ENCODE measurements at places on chromosomes 5 and 9. TPM values are rescaled to one million over a fixed set of nuclear protein-coding genes. Genes with fewer than 3 reads are reported as not detected.

DNA sequence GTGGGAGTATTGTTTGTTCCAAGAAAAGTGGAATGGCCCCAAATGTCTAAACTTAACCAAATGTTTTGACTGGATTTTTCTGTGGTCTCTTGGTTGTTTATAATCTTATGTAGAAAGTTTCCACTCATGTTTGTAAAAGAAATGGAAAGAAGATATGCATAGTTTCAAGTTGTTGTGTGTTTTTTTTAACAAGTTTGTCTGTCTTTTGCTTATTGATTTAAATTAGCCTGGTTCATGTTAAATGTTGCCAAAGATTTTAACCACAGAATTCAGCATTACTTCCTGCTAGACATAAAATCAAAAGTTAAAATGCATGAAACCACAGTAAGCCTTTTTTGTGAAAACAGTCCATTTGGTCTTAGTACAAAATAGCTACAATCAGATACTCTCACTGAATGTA, 14.0 kb downstream of the PPWD1 start:
- no peak for DNase-seq

DNA sequence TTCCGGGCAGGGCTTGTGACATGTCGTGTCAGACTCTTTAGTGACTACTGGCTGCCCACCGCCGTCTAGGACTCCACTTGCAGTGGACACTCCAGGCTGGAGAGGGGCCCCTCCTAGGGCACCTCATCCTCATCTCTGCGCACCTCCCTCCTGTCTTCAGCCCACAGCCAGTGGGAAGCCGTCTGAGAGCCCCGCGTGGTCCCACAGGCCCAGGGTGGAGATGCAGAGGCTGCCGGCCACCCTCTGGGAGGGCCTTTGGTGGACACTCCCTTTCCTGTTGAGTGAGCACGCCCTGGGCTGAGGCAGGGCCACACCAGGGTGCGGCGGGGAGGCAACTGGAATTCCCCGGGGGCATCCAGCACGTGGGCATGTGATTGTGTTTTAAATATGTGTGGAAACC, 80.5 kb downstream of the IRX2 start:
- no peak for DNase-seq

- DNase-seq = no peak
Measured at GRCh38 chr9:115522912-115523311, 405.0 kb upstream of the TNC start.

DNA sequence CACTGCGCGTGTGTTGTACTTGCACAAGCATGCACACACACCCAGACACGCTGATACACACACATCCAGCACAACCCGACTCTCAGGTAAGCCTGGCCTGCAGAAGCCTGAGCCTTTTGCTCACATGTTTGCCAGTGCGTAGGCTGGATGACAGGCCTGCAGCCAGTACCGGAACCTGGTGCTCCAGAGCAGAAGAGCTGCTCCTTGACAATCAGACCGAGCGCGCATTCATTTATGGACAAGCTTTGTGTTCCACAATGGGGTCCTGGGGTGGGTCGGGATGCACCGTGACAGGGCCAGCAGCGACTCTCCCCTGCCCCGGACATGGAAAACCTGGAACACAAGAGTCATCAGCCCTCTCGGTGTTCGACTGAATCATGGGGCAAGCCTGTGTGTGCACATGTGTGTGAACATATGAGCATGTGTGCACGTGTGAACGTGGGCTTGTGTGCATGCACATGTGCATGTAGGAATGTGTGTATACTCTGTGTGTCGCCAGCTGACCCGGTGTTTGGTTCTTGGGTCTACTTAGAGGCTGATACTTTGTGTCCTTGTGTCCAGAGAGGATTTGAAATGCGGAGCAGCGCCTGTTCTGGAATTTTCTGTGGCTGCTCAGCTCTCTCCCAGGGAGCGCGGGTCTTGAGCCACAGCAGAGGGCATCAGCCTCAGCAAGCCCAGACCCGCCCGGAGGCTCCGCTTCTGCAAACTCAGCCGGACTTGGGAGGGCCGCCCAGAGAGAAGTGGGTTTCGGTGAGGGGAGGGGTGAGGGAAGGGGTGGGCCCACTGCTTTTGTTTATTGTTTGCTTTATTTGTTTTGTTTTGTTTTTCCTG, 32.2 kb downstream of the IRX4 start:
- DNase-seq = no peak

DNA sequence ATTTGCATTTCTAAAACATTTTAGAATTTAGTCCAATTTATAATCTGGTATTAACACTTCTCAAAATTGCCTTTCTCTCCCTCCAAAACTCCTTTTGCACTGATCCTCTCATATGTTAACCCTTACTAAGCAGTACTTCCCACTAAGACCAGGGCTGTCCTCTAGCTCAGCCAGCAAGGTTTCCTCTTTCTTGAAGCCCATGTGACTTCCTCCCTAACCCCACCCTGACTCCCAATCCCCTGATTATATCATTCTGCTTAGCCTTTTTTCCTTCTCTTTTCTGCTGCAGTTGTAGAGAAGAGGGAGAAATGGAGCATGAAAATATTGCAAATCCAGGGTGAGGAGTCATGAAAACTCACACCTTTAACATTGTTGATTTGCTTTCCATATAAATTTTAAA, 241.7 kb downstream of the MCTP1 start:
- DNase-seq = peak; percentile 17

GRCh38 chr5:124888050-124888506, 141.6 kb upstream of the ZNF608 start:
- no peak for DNase-seq

GRCh38 chr5:28602429-28602828, 1564.0 kb upstream of the CDH9 start:
- DNase-seq = no peak

Gene GPR150
- total RNA-seq = not detected

Gene DIMT1
- 116 TPM for total RNA-seq

Gene NR5A1
- total RNA-seq = not detected

Gene PRR16
- total RNA-seq = 0.77 TPM

Gene IRGM
- 0.08 TPM for total RNA-seq

Gene COL23A1
- not detected for total RNA-seq
